ENCODE measurements at places on chromosomes 7 and 10.

GRCh38 chr7:68929781-68930261 is 668.5 kb upstream of the AUTS2 start:
- DNase-seq: no peak

DNA sequence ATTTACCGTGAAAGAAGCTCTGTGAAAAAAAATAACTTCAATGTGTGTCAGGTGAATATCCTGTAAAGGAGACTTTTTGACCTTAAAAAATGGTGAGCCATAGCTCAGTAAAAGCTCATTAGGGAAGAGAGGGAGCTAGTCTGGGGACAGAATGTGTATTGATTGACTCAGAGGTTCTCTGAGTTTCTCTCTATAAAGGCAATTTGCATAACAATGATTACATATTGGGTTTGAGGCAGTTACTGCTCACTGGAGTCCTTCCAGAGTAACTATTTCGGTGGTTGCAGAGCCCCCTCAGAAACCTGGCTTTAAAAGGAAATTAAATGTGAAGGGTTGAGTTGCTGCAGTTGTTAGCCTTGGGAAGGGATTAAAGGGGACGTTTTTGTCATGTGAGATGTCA is 181.6 kb downstream of the GALNT17 start:
- DNase-seq: no peak

DNA sequence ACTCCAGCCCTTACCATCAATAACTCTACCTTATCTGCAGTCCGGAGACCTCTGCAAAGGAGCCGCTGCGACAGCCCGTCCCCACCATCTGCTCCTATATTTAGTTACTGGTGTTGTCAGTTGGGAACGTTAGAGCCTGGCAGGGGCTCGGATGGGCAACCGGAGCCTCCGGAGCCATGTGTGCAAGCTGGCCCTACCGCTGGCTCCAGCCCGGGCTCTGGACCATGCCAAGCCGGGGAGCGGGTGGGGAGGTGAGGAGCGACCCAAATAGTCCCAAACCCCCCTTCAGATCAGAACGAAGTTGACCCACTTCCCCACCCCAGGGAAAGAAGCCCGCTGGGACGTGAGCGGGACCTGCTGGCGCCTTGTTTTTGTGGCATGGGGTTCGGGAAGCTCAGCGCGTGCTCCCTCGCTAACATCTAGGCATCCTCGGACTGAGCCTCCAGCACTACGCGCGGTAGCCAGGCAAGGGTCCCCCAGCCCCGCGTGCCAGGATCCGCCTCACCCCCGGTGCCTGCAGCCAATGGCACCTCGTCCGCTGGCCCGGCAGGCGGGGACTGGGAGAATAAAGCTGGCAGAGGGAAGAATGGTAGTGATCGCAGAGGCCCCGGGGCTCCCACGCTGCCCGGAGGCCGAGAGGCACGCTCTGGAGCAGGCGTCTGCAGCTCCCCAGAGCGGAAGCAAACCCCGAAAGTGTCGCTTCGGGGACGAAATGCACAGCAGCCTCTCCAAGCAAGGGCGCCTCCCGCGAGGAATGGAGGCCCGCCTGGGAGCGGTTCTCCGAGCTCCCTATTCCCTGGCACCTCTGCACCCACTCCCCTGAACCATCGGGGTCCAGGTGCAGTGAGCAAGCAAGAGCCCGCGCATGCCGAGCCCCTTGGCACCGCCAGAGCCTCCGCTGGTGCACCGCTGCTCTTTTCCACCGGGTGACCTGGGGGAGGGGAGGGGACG is 679 bp downstream of the LRRC20 start:
- DNase-seq: no peak

DNA sequence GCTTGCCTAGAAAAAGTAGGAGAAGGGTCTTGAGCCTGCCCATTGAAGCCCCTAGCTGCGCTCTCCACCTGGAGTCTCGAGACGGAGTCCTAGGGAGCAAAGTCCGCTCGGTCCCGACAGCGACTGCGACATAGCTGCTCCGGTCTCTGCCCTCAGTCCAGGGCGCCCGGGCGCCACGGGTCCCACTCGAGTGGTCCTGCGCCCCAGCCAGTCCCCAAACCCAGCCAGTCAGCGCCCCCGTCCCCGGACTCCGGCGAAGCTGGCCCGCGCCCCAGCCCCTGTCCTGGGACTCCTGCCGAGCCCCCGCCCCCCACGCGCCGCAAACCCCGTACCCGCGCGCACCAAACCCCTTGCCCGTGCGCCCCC is 490 bp downstream of the TNS3 start:
- no peak for DNase-seq

DNA sequence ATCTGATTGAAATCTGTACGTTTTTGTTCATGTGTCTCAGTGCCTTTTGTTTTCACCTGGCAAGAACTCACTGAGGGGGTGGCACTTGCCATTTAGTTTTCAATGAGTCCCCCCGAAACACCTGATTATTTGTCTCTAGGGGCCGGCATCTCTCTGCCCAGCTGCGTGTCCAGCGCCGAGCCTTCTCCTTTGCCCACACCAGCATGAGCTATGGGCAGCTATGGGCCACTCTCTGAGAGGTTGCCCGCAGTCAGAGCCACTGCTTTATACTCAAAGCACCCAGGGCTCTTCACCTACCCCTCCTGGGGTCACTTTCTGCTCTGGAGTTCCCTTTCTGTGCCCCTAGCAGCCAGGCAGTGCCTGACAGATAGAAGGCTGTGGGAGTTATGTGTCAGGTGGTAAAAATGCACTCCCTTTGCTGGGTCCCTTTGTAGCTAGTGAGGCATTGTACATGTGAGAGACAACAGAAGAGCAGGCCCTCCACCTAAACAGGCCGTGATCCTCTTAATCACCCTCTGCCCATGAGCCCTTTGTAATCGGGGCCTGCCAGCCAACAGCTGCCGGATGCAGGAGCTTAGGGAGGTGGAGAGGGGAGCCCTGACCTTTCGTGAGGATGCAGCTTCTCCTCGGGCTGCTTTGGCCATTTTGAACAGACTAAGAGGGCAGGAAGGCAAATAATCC is 133.1 kb upstream of the NPS start:
- no peak for DNase-seq

Data from activated T-cell treated with anti-CD3 and anti-CD28 coated beads, Interleukin-2, amount 50 U/mL, for 1 hour (primary cell).